ENCODE measurements at places on chromosomes 12 and 14.

DNA sequence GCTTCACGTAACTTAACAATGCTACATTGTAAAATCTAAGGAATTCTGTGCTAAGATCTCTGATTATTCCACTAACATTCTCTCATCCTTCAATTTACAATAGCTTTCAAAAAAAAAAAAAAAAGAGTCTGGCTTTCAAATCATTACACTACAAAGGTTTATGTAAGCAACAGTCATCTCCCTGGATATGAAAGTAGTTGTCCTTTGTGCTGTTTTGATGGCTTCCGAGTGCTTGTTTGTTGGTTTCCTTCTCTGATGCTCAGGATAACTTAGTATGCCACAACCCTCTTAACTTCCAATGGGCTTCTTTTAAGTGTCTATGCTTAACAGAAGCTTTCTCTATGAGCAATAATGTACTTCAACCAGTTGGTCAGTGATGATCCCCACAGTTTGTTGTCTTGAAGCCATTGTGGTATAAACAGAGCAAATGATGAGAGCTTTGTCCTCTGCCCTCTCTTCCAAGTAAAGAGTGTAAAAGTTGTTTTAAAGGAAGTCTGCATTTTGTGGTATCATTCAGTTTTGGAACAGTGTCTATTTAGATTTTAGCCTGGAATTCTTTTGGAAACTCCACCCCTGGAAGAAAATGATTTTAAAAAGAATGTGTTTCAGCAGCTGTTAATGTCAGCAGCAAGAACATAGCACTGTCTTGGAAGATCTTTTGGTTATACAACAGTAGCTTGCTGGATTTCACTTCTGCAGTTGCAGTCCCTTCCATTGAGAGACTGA is 396.1 kb upstream of the RGS6 start:
- no peak for DNase-seq

DNA sequence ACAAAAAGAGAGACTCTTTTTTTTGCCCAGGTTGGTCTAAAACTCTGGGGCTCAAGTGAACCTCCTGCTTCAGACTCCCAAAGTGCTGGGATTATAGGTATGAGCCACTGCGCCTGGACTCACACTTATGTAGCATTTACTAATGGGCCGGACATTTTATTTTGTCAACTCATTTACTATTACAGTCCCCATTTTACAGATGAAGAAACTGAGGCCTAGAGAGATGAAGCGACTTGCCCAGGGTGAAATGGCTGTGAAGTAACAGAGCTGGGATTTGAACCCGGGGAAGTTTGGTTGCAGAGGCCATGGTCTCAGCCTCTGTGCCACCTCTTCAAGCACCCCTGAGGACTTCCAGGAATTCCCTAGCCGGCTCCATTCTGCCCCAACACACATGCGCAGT is 9.4 kb downstream of the HPD start:
- DNase-seq, result no peak

- DNase-seq, result no peak
Measured at GRCh38 chr12:50394469-50395029, 1.9 kb downstream of the FAM186A start.

DNA sequence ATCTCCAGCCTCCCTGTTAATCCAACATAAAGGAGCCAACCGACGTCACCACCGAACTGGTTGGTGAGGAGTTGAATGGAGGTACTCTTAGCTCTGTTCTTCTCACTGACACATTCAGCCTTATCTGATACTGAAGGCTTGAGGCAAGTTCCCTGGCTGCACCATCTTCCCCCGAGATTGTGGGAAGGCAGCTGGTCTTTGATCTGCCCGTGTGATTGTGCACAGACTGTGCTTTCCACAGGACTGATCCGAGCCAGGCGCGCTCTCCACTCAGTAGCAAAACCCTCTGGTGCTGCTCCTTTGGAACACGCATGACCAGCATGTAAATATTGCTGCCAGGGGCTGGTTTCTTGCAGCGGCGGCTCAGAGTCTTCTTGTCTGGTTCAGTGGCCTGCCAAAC is 30.1 kb upstream of the DLK1 start:
- no peak for DNase-seq

DNA sequence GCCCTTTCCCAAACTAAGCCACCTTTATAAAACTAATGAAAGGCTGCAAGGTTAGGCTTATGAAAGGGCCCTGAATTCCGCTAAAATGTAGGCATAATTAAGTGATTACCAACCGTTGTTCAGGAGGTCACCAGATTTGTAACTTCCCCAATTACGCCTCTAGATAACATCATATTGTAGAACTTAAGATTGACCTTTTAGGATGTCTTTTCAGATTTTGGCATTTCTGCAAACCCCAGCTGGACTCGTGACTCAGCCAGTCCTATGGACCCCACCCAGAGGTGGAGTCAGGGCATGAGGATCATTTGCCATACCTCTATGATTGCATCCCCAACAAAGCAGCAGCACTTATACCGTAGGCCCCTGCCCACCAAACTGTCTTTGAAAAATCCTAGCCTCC is 3.7 kb upstream of the LPCAT3 start:
- DNase-seq, result no peak

- DNase-seq, result peak; percentile 31
Measured at GRCh38 chr12:112979041-112979680, 842 bp downstream of the OAS2 start.

GRCh38 chr12:45938566-45938965 is 51.8 kb downstream of the SCAF11 start:
- no peak for DNase-seq
